ENCODE measurements at places on chromosomes 5 and 9. TPM values are rescaled to one million over a fixed set of nuclear protein-coding genes. Genes with fewer than 3 reads are reported as not detected.

IL13 gene
- total RNA-seq = not detected

- DNase-seq = no peak
Observed at GRCh38 chr5:138640646-138641254, 65.5 kb upstream of the HSPA9 start.

DNA sequence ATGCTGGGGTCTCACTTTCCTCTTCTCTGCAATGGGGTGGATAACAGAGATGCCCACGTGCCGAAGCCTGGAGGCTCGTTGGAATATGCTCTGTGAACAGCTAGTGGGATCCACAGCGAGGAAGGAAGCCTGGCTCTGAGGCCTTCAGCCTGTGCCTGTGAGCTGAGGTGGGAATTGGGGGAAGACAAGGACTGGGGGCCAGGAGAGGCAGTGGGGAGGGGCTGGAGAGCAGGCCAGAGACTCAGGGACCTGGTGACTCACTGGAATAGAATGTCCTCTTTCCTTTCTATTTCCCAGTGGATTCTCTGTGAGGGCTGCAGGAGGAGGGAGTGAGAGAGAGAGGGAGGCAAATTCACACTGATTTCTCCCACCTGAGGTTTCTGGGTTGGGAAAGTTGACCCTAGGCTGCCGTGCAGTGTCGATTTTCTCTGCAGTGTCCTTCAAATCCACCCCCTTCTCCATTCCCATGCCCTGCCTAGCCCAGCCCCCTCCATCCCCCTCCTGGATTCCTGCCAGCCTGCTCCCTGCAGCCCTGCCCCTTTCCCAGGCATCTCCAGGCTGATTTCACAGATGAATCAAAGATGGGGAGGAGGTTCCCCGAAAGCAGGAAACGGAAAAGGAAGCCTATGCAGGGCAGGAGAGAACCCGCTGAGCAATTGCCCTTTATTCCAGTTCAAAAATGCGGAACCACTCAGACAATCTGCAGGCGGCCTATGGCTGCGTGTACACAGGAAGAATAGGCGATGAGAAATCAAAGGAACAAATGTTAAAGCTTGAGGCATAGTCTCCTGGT lies 1.4 kb upstream of the SPAAR start:
- peak; percentile 32 for DNase-seq

GRCh38 chr5:111685969-111686368 lies 71.0 kb downstream of the NREP start:
- DNase-seq = peak; percentile 16

- no peak for DNase-seq
Observed at GRCh38 chr9:87731321-87731720, 5.4 kb downstream of the CTSL start.

LSM11 gene
- 6.2 TPM for total RNA-seq

GRCh38 chr5:95384485-95385213 lies 6.5 kb upstream of the FAM81B start:
- no peak for DNase-seq

SPARC gene
- 3.0 TPM for total RNA-seq

Data from HCT116 (cell line).